T-helper 17 cell (primary cell): ENCODE measurements at places on chromosomes 1 and 21. TPM values are rescaled to one million over a fixed set of nuclear protein-coding genes. Genes with fewer than 3 reads are reported as not detected.

- no peak for DNase-seq
These were observed 456.9 kb upstream of the LRRC7 start for GRCh38 chr1:69110851-69111250.

GRCh38 chr21:29506947-29507346, 208.2 kb downstream of the BACH1 start:
- no peak for DNase-seq

Gene NGF
- total RNA-seq = not detected

Gene PLA2G2A
- total RNA-seq = not detected

- peak; percentile 36 for DNase-seq
These were observed 18.3 kb upstream of the IL6R start for GRCh38 chr1:154386643-154387352.

Gene SYPL2
- not detected for total RNA-seq

DNA sequence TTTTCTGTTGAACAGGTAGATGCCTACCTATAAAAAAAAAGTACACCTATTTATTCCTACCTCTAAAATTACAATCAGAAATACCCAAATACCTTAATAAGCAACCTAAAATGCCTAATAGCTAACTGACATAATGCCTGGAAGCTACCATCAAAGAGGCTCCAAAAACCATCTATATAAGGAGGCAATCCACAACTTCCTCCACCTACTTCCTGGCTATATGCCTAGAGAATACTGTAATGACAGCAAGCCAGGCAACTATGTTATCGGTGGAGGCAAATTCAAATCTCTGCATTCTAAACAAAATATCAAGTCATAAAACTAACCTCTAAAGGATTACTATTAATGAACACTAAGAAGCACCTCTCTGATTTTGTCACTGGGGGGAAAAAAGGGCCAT, 10.1 kb downstream of the ZNF644 start:
- DNase-seq = no peak

GRCh38 chr1:117007719-117008013, 6.1 kb downstream of the CD101 start:
- no peak for DNase-seq
